ENCODE measurements at places on chromosomes 2 and 18.

GRCh38 chr2:176508984-176509740, 239.9 kb downstream of the MTX2 start:
- no peak for DNase-seq

DNA sequence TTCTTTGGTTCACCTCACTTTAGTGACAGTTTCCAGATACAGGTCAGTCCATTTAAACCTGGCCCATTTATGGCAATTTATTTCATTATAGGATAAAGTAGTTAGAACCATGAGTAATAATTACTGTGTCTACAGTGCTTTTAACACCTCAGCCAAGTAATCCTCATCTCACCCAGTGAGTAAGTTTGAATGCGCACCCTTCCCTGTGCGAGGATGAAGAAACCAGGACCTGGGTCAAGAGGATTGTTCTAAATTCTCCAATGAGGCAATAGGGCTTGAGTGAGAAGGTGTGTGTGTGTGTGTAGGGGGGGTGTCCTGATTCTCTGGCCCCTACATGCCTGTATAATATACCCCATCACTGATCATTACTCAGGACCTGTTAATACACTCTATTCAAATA, 854 bp upstream of the MYO1B start:
- no peak for DNase-seq

DNA sequence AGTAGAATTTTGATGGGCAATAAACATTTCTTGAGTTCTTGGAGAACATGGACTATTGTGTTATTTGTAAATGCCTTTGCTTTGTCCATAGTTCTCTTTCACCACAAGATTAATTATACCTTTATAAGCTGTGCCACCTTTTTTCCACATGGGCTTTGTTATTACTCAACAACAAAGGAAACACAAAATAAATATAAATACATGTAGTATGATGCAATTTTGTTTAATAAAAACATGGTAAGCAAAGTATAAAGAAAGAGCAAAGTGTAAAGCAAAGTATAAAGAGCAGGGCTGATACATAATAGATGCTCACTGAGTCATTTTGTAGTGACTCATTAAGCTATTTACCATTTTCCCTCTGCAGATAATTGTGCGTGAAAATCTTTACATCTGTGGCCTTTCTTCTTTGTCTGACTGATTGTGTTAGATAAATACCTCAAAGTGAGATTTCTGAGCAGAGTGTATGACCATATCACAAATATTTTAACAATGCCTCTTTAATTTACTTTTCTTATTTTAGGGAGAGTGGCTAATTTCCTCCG, 80.9 kb downstream of the CERS6 start:
- no peak for DNase-seq

DNA sequence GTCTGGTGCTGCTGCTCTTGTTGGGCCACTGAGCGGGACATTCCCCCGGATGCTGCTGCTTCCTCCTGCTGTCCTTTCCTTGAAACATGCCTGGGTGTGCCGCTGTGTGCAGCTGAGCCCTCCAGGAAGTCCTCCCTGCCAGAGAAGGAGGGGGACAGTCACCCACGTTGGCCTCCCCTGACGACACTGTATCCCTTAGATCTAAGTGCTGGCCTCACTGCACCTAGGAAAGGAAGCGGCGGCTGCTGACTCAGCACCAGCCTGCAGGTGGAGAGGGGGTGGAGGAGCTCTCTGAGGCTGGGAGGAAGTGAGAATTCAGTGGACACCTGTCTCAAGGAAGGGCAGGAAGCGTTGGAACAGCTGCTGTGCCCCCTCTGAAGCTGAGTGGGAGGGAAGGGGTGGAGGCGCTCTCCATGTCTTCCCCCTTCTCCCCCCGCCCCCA, 239.8 kb downstream of the HAUS1 start:
- DNase-seq: no peak

- no peak for DNase-seq
Measured at GRCh38 chr18:2824865-2825264, 21.9 kb upstream of the EMILIN2 start.

- DNase-seq: no peak
Measured at GRCh38 chr2:113056521-113056920, 2.5 kb upstream of the IL36RN start.

DNA sequence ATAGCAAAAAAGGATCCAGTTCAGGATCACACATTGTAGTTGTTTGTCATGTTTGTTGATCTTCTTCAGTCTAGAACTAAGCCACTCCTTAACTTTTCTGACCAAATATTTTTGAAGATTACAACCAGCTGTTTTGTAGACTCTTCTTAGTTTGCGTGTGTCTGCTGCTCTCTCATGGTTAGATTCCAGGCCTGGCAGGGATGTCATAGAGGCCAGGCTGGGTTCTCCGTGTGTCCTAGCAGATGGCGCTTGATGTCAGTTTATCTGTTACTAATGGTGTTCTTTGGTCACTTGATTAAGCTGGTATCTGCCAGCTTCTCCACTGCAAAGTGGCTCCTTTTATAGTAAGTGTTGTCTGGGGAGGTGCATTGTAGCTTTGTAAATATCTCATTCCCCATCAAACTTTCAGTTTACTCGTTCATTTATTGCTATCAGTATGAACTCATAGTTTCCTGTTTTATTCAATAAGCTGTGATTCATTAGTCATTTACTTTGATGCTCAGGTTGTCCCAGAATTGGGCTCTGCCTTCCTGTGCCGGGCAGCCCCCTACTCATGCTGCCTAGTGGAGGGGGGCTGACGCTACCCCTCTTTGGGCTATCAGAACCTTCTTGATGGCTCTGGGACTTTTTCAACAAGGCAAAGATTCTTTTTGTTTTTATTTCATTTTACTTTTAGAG, 42.1 kb downstream of the GRHL1 start:
- DNase-seq: no peak

DNA sequence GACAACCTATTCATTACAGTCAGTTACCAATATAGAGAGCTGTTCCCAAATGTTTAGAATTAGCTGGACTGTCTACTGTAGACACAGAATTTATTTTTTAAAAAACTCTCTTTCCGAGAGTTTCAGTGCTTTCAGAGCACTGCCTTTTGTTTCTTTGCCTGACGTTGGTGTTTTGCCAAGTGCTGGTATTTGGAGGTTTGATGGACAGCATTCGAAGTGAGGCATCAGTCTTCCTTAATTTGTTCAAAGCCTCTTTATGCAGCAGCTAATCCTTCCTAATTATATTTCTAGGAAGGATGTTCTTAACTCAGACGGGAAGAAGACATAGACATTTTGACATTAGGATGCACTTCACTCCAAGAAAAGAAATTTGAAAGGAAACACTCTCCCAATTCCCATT, 83.2 kb downstream of the LTBP1 start:
- DNase-seq: no peak

GRCh38 chr2:143355870-143356269, 226.7 kb downstream of the ARHGAP15 start:
- no peak for DNase-seq

DNA sequence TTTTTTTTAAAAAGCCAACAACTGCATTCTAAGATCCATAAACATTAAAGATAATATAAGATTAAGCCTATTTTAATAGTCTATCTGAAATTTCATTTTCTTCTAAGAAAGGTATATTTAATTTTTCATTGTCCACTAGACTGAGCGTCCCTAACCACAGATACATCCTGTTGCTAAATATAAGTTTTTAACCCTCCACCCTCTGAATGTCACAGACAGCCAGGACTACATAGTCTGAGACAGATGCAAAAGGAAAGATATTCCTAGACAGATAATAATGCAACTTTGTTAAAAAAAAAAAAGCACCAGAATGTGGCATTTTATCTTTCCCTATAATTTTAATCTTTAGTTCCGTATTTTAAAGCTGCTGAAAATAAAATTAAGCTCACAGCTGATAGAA, 114.6 kb downstream of the ZEB2 start:
- no peak for DNase-seq

GRCh38 chr2:237885111-237885930, 25.9 kb downstream of the RAMP1 start:
- DNase-seq: no peak

- no peak for DNase-seq
Measured at GRCh38 chr18:23689616-23690504, 607 bp downstream of the LAMA3 start.

- no peak for DNase-seq
Measured at GRCh38 chr2:6183226-6183625, 491.0 kb downstream of the SOX11 start.

All from HTR-8/SVneo (cell line).